ENCODE measurements at places on chromosomes 1 and 21.

- DNase-seq, result no peak
These were observed 4.2 kb upstream of the RAP1GAP start for GRCh38 chr1:21673277-21673780.

DNA sequence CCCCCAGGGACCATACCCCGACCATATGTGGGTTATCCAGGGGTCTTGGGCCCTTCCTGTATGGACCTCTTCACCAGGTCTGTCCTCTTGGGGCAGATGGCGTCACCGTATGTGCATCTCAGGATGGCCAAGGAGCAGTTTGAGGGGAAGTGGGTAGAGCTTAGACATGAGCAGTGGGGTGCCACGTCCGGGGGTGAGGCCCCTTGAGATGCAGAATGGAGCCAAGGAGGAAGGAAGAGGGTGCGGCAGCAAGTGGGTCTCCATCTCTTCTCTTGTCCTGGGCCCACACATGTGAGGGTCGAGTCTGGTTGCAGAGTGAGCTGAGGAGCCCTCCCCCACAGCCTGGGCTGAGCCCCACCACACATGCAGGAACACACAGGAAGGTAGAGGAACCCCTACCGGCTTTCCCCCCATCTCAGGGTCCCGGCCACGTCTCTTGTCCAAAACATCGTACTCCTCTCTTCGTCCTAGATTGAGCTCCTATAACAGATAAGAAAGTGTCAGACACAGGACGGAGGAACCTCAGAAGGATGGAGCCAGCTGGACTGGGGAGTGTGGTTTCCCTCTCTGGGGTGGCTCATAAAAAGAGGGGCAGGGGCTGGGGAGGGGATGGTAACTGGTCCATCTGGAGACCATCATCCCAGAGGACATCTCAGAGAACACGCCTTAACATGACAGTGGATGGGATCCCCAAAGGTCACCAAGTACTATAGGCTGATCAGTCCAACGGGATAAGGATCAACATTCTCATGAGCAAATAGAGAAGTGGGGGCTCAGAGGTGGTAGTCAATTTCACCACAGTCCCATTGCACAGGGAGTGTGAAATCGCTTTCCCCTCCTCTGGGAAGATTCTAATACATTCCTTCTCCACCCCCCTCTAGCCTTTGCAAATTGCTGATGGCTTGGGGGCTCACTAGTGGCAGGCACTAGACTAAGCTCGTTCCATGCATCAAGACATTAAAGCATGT is 79.9 kb downstream of the CD247 start:
- DNase-seq, result no peak

DNA sequence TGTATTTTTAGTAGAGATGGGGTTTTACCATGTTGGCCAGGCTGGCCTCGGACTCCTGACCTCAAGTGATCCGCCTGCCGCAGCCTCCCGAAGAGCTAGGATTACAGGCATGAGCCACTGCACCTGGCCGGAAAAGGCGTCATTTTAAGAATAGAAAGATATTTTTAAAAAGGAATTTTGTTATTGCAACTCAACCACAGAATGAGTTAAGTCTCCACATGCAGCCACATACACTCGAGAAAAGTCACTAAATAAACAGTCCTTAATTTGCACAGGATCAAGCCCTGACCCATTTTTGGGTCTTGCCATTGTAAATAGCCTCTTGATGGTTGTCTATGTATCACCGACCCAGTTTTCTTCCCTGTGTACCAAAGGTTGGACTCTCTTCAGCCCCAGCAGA is 85.5 kb downstream of the FBXO2 start:
- DNase-seq, result no peak

DNA sequence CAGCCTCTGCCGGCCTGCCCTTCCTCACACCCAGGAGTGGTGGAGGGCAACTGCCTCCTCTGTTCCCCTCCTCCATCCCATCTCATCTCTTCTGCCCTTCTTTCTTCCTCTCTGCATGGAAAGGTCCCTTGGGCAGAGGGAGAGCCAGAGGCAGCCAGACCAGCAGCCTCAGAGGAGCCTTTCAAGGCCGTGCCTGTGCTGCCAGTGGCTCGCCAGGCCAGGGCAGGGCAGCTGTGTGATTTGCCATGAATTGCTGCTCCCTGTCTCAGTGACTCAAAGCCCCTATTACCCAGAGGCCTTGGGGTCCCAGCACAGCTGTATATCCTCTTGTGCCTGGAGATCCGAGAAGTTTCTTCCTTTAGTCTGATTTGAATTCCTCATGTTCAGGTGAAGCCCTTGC is 21.9 kb downstream of the TMCC2 start:
- no peak for DNase-seq

DNA sequence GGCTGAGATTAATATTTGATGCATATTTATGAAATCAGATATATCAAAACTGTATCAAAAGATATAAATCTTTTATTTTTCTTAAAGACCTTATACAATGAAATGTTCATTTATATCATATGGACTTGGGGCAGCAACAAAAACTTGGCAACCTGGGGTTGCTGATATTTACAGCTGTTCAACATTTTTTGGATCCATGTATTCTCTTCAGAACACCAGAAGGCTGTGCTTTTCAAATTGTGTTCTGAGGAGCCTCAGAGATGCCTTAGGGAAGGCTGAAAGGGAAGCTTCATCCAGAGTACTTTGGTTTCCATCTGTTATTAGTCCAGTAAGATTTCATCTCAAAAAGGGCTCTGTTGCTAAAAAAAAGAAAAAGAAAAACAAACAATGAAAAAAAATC is 94.8 kb downstream of the DISC1 start:
- DNase-seq, result no peak

DNA sequence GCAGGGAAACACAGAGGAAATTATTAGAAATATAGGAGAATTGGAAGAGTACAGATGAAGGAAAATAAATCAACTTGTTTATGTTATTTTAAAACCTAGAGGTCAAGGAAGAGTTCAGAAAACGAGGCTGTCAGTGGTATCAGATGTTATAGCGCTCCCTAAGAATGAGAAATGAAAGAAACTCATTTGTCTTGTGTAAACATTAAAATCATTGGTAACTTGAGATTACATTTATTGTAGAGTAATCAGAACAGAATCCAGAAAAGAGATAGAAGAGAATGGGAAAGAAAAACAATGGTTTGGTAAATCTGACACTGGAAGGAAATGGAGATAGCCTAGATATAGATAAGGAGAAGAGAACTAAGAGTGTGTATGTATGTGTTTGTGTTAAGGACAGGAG is 106.4 kb downstream of the ATF6 start:
- DNase-seq, result no peak

GRCh38 chr1:2533365-2533764 is 3.3 kb upstream of the HES5 start:
- DNase-seq, result no peak

DNA sequence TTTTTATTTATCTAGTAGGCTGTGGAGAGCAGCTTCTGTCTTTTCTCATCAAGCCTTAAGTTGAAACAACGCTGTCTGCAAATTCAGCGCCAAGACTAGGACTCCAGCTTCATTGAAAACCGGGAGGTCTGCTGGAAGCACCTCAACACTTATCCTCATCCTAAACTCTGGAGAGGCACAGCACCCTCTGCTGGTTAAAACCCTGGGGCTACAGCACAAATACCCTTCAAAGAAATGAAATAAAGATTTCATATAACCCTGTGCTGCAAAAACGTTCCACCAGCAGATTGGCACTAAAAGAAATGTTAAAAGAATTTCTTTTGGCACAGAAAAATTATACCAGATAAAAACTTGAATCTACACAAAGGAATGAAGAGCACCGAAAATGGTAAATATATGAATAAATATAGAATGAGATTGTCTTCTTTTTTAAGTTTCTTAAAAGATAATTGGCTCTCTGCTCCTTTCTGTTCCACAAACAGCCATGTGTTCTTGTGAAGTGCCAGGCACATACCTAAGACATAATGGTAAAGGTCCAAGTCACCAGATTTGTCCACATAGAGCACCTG is 227.7 kb upstream of the SAMSN1 start:
- DNase-seq, result peak; percentile 25

GRCh38 chr1:193187114-193187513 is 701 bp upstream of the B3GALT2 start:
- no peak for DNase-seq

DNA sequence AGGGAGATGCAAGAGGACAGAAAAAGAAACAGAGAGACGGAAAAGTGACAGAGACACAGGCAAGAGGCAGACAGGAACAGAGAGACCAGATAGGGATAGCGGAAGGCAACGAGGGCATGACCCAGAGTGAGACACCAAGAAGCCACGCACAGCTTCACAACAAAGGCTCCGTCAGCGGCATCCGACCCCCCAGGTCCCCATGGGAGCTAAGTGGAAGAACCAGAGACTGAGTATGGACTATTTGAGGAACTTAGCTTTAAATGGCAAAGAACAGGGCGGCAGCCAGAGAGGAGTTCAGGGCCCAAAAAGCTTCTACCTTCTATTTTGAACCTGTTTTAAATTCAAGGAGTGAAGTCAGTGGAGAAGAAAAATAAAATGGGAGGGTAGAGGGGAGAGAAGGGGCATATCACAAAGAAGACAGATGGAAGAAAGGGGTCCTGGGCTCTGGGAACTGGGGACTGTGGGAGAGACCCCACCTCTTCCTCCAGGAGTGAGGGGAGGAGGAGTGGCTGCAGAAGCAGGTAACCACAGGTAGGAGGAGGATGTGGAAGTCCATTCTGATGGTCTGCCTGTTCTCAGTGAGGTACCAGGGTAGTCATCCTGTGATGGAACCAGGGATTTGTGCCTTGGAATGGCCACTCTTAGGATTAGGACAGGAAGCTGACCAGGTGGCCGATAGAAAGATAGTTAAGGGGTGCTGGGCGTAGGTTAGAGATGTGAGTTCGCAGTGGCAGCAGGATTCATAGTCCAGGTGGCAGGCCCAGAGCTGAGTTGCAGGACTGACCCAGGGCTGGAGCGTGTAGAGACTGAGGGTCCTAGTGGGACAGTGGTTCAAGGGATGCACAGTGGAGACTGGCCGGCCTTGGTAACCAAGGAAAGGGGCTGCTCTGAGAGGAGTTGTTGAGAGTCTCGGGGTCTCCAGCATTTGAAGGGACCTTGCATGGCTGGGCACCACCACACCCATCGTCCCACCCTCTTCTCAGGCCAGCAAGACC is 37.7 kb downstream of the CSMD2 start:
- DNase-seq, result no peak

GRCh38 chr1:3114846-3115245 is 45.8 kb downstream of the PRDM16 start:
- DNase-seq, result no peak

DNA sequence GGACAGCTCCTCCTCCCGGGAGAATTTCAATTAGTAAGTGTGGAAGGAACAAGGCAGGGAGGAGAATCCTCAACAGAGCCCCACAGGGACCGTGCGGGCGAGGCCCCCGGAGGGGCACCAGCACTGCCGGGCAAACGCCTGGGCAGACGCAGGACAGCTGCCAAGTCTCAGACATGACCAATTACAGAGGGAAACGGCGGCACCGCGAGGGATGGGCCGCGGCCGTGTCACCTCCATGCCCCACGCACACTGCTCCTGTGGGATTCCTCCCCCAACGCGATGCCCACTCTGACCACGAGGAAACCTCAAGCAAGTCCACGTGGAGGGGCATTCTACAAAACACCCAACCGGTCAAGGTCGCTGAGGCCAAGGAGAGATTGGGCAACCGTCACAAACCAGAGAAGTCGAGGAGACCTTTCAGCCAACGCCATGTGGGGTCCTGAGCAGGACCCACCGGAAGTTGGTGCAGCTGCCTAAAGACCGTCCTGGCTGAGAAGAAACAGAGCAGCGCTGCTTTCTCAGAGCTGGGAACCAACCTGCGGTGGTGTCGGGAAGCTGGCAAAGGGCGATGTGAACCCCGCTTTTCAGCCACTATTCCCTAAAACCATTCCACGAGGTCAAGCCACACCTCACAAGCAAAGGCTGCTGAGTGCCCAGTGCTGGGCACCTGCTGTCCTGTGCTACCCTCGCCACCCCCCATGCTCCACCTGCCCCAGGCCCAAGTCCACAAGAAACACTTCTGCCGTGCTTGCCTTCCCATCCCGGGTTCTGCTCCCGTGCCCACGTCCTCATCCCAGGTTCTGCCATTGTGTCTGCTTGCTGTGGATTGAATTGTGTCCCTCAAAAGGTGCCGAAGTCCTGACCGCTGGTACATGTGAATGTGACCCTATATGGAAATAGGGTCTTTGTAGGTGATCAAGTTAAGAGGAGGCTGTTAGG is 1.4 kb upstream of the KRTAP10-4 start:
- no peak for DNase-seq

GRCh38 chr1:100868364-100868995 is 26.2 kb downstream of the EXTL2 start:
- DNase-seq, result no peak

DNA sequence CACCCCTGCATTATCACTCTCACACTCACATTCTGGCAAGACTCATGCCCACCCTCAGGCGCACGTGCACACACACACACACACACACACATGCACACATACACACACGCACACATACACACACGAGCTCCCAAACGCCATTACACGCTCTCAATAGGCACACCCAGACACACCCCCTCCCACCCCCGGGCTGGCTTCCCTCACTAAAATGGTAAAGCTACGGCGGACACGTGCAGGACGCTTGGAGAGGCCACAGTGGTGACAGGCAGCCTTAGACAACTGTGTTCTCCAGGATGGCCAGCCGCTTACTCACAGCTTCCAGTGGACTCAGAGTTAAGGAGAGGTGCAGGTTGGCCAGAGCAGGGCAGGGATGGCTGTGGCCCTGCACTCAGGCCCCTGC is 10.1 kb downstream of the MATN1 start:
- no peak for DNase-seq

GRCh38 chr1:37616330-37616729 is 18.4 kb downstream of the RSPO1 start:
- no peak for DNase-seq

- peak; percentile 40 for DNase-seq
These were observed 5.4 kb downstream of the PLA2G2E start for GRCh38 chr1:19918057-19918456.

DNA sequence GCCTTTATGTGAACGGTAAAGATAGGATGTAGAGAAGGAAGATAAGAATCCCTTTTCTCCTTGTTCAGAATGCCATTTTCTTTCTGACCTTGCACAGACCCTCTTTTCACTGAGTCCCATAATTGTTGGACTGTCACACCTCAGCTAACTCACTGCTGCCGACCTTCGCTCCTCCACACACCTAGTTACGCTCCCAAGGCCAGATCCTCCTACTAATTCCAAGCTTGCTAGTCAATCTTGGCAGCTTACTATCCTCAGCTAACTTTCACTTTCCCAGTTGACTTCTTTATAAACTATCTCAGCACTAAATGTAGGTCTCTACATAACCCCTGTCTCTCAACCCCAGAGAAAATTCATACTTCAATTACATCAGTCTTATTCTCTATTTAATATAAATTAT is 471.8 kb upstream of the PRMT6 start:
- no peak for DNase-seq

- no peak for DNase-seq
These were observed 37.8 kb downstream of the LRRC71 start for GRCh38 chr1:156958247-156958714.

- DNase-seq, result no peak
These were observed 76.5 kb downstream of the DDAH1 start for GRCh38 chr1:85388416-85388815.

All from iPS DF 19.7 (cell line).